ENCODE measurements at places on chromosomes 1 and 21.

DNA sequence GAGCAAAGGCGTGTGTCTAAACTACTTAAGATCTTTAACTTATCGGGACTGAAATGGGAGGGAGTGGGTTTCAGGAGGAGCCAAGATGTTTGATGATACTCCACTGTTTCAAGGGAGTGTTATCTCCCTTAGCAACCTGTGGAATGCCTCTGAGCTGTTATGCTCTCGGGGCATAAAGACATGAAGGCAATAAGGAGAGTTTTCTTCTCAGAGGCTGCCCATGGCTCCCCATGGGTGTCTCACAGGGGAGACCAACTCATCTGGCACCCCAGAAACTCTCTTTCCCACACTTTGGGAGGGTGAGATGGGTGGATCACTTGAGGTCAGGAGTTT is 130.0 kb downstream of the LIPI start:
- no peak for DNase-seq

GRCh38 chr1:151147132-151147503 is 687 bp upstream of the SEMA6C start:
- no peak for DNase-seq

DNA sequence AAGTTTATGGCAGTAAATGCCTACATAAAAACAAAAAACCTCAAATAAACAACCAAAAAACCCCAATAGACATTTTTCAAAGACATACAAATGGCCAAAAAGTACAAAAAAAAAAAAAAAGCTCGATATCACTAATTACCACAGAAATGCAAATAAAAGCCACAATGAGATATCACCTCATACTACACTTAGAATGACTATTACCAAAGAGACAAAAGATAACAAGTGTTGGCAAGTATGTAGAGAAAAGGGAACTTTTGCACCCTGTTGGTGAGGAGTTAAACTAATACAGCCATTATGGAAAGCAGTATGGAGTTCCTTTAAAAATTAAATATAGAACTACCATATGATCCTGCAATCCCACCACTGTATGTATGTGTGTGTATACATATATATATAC is 21.1 kb downstream of the SLC25A24 start:
- DNase-seq, result no peak

GRCh38 chr1:169047074-169047473 is 59.4 kb upstream of the ATP1B1 start:
- DNase-seq, result no peak

GRCh38 chr1:33712186-33712585 is 151.7 kb upstream of the HMGB4 start:
- no peak for DNase-seq

DNA sequence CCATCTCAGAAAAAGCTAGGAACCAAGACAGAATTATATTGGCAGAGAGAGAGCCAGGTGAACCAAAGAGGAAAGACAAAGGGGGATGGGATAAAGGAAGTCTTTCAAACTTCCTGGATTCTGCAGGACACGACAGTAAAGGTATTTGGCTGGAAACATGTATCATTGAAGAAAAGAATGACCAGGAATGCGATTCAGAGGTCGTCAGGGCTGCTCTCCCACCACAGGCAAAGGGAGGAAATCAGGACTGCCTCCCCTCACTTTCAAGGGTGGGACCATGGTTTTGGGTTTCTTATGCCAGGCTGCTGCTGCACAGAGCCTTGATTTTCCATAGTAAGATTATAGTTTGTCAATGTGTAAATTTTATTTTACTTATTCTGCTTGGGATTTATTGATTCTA is 848.8 kb downstream of the BRINP3 start:
- DNase-seq, result peak; percentile 2

DNA sequence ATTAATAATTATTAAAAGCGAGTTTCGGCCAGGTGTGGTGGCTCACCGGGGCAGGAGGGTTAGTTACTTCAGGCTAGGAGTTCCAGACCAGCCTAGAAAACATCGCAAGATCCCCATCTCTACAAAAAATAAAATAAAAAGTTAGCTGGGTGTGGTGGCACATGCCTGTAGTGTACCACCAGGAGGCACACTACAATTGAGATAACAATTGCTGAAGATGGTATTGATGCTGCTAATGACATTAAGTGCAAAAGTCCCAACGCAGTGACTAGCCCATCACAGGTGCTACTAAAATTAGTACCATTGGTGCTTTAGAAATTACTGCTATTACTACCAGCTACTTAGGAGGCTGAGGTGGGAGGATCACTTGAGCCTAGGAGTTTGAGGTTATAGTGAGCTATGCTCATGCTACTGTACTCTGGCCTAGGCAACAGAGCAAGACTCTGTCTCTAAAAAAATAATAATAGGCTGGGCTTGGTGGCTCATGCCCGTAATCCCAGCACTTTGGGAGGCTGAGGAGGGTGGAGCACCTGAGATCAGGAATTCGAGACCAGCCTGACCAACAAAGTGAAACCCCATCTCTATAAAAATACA is 156.6 kb downstream of the GREM2 start:
- no peak for DNase-seq

- no peak for DNase-seq
These were observed 78.5 kb downstream of the MPZL1 start for GRCh38 chr1:167800251-167800650.

GRCh38 chr1:178541379-178541778 is 28.5 kb downstream of the TEX35 start:
- DNase-seq, result no peak

- DNase-seq, result no peak
These were observed 3.2 kb downstream of the NOS1AP start for GRCh38 chr1:162072740-162073139.

GRCh38 chr21:44914176-44914874 is 6.4 kb downstream of the ITGB2 start:
- DNase-seq, result no peak

GRCh38 chr1:90763930-90764329 is 46.8 kb upstream of the BARHL2 start:
- no peak for DNase-seq

GRCh38 chr1:110710314-110710713 is 35.6 kb upstream of the KCNA3 start:
- DNase-seq, result no peak

DNA sequence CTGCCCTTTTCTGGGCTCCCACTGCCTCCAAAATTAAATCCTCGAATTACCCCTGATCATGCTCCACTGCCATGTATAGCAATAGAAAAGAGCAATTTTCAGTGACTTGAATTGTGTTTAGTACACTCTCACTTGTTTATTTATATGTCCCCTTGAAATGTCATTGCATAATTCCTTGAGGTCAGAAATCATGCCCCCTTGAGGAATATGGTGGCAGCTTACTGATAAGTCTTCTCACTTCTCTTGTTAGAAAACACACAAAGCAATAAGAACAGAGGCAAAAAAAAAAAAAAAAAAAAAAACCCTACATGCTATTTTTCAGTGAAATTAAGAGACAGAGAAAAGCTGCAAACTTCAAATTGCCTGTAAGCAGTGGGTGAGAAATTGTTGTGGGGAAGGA is 37.5 kb downstream of the GPR88 start:
- DNase-seq, result no peak

GRCh38 chr1:28510273-28510969 is 4.6 kb downstream of the RCC1 start:
- no peak for DNase-seq

DNA sequence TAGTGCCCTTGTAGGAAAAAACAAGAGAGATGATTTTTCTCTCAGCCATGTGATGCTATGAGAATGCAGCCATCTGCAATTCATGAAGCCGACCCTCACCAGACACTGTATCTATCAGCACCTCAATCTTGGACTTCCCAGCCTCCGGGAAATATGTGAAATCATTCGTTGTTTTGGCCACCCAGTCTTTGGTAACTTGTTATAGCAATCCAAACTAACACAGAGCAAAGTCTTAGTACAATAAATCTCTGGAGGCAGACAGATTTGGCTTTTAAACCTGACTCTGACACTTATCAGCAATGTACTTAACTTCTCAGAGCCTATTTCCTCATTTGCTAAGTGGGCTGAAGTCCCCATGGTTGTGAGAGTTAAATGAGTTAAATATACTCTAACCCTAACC is 5.1 kb upstream of the MED18 start:
- no peak for DNase-seq

DNA sequence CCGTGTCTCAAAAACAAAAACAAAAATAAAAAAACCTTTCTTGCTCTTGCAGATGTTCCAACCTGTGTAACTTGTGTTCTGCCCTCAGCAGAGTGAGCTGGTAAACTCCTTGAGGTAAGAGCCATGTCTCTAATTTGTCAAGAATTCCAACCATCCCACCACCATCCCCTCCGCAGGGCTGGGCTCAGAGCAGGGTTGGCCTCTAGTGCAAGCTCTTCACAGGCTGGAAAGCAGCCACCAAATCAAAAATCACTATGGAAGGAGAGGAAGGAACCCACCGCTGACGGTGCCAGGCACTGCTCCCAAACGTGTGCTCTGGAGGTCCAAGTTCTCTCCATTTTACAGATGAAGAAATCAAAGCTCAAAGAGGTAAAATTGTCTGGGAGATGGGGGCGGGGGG is 9.4 kb downstream of the PLEKHA6 start:
- DNase-seq, result no peak

DNA sequence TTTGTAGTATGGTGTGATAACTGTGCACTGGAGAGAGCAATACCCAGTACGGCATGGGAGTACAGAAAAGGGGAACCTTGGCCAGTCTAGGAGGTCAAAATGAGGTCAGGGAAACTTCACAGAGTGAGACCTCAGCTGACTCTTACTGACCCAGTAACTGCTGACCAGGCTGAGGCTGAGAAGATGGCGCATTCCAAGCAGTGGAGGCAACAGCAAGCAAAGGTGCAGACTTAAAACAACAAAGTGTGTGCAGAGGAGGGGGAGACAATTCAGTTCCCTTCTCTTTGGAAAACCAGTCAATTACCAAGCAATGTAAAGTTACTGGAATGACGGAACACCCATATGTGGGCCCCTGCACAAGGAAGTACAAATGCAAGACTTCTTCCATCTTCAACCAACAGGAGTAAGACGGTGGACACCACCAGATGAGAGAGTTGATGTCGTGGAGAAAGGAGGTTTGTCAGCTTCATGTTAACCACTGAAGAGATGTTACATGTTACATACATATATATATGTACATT is 54.6 kb upstream of the PRDX6 start:
- DNase-seq, result no peak

DNA sequence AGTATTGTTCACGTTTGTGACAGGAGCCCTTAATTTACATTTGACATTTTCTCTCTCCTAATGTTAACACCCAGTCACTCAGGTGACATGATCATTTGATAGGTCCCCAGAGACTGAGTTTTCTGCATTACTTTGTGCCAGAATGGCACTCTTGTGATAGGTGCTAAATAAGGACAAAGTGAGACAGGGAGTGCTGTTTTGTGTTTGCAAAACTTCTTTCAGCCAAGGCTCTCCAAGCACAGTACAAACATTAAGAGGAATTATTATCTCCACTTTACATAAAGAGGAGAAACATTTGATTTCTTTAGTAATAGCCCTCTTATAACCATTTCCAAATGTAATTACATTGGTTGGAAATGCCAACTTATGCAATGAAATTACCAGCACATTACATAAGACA is 355.2 kb downstream of the NTNG1 start:
- DNase-seq, result no peak

- no peak for DNase-seq
These were observed 117.3 kb downstream of the MAB21L3 start for GRCh38 chr1:116228511-116228910.

DNA sequence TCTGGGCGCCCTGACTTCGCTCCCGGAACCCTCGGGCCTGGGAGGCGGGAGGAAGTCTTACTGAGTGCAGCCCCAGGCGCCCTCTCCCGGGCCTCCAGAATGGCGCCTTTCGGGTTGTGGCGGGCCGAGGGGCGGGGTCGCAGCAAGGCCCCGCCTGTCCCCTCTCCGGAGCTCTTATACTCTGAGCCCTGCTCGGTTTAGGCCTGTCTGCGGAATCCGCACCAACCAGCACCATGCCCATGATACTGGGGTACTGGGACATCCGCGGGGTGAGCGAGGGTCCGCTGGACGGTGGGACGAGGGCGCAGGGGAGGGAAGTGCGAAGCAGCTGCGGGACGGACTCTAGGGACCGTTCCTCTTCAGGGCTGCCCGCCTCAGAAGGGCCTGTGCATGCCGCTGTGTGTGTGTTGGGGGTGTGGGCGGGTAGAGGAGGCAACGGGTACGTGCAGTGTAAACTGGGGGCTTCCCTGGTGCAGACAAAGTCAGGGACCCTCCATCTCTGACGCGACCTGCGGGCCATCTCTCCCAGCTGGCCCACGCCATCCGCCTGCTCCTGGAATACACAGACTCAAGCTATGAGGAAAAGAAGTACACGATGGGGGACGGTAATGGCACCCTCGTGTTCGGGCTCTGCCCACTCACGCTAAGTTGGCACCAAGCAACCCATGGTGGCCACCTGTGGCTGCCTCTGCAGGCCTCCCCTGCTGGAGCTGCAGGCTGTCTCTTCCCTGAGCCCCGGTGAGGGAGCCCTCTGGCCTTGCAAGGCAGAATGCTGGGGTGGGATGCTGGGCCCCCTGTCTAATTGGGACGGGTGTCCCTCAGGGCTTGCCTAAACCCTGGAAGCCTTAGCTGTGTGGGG is at the start of gene GSTM1:
Gene GSTM1 (plus strand): TSS at position 177 of the 859 bp plus-strand sequence. CDS start 57 bp downstream, at position 234.
- peak; percentile 69 for DNase-seq

All from nephron progenitor cell (in vitro differentiated cells).